ENCODE measurements at places on chromosomes 16 and 17. TPM values are rescaled to one million over a fixed set of nuclear protein-coding genes. Genes with fewer than 3 reads are reported as not detected.

TNFRSF17 gene
- total RNA-seq = not detected

EFCAB13 gene
- total RNA-seq = 8.9 TPM

RAB11FIP4 gene
- 32.5 TPM for total RNA-seq

METTL9 gene
- total RNA-seq = 141 TPM

KRTAP2-3 gene
- total RNA-seq = not detected

- DNase-seq = no peak
Measured at GRCh38 chr17:35051579-35052240, 11.8 kb downstream of the RFFL start.

DNA sequence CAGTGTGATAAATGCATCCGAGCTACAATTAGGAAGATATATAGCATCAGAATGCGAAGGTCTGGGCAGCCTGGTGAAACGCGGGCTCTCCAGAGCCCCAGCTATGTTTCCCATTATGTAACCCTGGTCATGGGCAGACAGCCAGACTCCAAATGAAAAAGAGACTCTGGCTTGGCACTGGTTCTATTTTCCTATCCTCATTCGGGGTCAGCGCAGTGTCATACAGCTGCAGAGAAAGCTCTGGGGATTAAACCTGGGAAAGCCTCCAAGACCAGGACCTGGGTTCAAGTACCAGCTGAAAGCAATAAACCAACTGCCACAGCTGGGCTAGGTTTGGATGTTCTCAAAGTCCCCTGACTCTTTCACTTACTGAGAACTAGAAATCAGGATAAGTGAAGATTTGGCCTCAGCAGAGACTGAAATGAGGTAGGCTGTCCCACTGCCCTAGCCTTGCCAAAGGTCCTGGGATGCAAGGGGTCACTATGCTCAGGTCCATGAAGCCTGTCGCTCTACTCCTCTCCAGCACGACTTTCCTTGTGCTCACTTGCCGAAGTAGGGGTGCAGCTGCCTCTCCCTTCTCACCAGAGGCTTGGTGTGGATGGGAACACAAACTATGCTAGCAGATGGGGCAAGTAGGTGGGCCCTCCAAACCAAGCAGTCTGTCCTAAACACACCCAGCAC lies 123.8 kb downstream of the SMG6 start:
- no peak for DNase-seq

- no peak for DNase-seq
Measured at GRCh38 chr17:53227514-53227913, 595.2 kb upstream of the KIF2B start.

DNA sequence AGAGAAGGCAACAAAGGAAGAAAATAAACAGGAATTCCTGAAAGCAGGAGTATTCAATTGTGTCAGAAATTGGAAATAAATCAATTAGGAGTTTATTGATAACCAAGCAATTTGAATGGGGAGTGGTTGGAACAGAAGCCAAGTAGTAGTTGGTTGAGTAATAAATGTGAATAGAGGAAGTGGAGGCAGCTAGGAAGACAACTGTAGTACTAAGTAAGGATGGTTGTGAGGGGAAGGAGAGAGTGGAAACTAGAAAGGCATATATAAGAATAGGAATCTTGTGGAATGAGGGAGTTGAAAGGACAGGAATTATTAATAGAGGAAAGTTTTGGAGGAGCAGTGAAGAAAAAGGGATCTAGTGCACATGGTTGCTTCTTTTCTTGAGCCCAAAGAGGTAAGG lies 34.4 kb downstream of the NFAT5 start:
- DNase-seq = no peak
